NCI-H1105 (cell line): ENCODE measurements at places on chromosomes 2 and 18.
A peak's percentile ranks its signal among the peaks of the same experiment; 100 is the strongest.

DNA sequence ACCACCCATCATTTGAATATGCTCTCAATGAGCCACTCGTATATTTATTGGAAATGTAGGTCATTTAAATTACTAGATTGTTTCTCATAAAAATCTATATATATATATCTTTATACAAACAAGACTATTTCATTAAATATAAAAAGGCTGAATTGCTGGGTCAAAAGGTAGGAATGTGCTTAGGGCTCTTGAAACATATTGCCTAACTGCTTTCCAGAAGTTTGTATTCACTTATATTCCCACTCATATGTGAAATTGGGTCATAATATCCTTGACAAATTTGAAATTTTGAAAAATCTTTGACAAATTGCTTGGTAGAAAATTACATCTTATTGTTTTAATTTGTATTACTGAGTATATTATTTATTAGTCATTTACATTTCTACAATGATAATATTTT lies 999.8 kb upstream of the CDH2 start:
- no peak for DNase-seq

- DNase-seq = no peak
These were observed 117.5 kb downstream of the ATP9B start for GRCh38 chr18:79186649-79187048.

GRCh38 chr2:73297151-73297559 lies 3.8 kb upstream of the EGR4 start:
- DNase-seq = peak; percentile 26

- no peak for DNase-seq
These were observed 253.8 kb downstream of the TNS1 start for GRCh38 chr2:217749008-217749407.

DNA sequence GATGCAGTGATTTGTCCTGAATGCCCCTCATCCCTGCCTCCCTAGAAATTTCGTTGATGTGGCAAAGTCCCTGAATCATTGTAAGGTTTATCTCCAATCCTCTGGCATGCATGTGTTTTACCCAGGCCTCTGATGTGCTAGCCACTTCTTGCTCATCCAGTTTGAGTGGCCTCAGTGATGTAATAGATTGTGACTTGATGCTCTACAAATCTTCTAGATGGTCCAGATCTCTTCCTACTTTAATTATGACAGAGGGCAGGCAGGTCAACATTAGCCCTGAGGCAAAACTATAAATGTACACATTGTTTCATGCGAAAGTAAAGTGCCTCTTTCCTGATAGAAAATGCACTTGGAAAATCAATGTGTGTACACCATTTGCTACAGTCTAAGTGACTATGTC lies 54.5 kb downstream of the LONRF2 start:
- DNase-seq = no peak

DNA sequence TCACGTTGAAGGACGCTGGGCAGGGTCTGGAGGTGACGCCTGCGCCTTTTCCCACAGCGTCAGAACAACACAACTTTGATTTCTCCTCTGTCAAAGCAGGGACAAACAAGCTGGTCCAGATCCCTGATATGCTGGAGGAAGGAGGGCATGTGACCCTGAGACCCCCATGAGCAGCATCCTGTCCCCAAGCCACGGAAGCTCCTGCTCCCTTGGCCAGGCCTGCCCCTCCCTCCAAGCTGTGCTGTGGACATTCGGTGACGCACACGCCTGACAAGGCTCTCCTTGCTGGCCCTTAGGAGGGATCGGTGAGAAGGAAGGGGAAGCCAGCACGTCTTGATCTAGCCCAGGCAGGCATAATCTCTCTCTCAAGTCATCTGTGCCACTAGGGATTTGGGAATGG lies 11.3 kb downstream of the MLPH start:
- DNase-seq = no peak

DNA sequence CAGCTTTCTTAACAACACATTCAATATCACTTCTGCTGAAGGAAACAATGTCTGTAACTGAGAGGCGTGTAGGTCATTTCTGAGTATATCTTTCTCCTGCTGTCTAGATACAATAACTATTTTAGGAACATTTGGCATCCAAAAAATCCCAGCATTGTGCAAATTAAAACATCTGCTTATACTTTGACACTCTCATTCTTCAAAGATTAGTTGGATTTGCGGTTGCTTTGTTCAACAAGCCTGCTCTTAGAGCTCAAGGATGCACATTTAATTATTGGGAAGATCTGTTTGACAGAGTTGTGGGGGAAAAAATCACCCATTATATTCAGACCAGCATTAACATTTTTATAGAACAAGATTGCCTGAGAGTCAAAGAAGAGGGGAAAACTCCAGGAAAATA lies 449.5 kb upstream of the HNRNPA3 start:
- DNase-seq = no peak
